ENCODE measurements at places on chromosomes 3 and 15. TPM values are rescaled to one million over a fixed set of nuclear protein-coding genes. Genes with fewer than 3 reads are reported as not detected.

MUC4 gene
- not detected for total RNA-seq

KLHL18 gene
- total RNA-seq, result 16.5 TPM

PROK2 gene
- 0.29 TPM for total RNA-seq

SPSB4 gene
- 0.50 TPM for total RNA-seq

SLC28A2 gene
- total RNA-seq, result not detected

IL17RE gene
- 0.99 TPM for total RNA-seq

ECE2 gene
- 0.69 TPM for total RNA-seq

TJP1 gene
- total RNA-seq, result 96.3 TPM

RPS27L gene
- 120 TPM for total RNA-seq

RTP1 gene
- not detected for total RNA-seq

CCDC174 gene
- total RNA-seq, result 13.2 TPM

PRSS50 gene
- total RNA-seq, result 0.42 TPM

CPEB1 gene
- 5.6 TPM for total RNA-seq

CYP11A1 gene
- 2.5 TPM for total RNA-seq

ESYT3 gene
- 1.1 TPM for total RNA-seq

GOLGA8J gene
- total RNA-seq, result not detected

QARS1 gene
- 179 TPM for total RNA-seq

LYZL4 gene
- not detected for total RNA-seq

SCN5A gene
- total RNA-seq, result 0.42 TPM

TMEM212 gene
- not detected for total RNA-seq

GOLGA6L26 gene
- not detected for total RNA-seq

WDR49 gene
- 2.9 TPM for total RNA-seq

SERPINI2 gene
- not detected for total RNA-seq

C3orf62 gene
- total RNA-seq, result 8.7 TPM

PYGO1 gene
- total RNA-seq, result 16.6 TPM

CNTN3 gene
- total RNA-seq, result 1.2 TPM

ARHGEF26 gene
- 139 TPM for total RNA-seq

DNAH1 gene
- total RNA-seq, result 3.7 TPM

HRG gene
- not detected for total RNA-seq

ALDH1L1 gene
- 19.2 TPM for total RNA-seq

NR2E3 gene
- not detected for total RNA-seq

TM4SF1 gene
- 28.7 TPM for total RNA-seq

STRIT1 gene
- total RNA-seq, result not detected

HIGD2B gene
- total RNA-seq, result not detected

PDCD6IP gene
- total RNA-seq, result 88.0 TPM

XIRP1 gene
- not detected for total RNA-seq

CEP70 gene
- total RNA-seq, result 25.5 TPM

GP9 gene
- not detected for total RNA-seq

DNAH12 gene
- total RNA-seq, result under 0.01 TPM

LMOD3 gene
- total RNA-seq, result 2.9 TPM

CFAP44 gene
- total RNA-seq, result 4.6 TPM

ABHD10 gene
- 12.1 TPM for total RNA-seq

TMEM45A gene
- 9.1 TPM for total RNA-seq

IL1RAP gene
- total RNA-seq, result 4.6 TPM

DENND6A gene
- 24.6 TPM for total RNA-seq

GHRL gene
- total RNA-seq, result not detected

PLA2G4D gene
- not detected for total RNA-seq

PRICKLE2 gene
- 71.8 TPM for total RNA-seq

THSD4 gene
- total RNA-seq, result 6.6 TPM

SCAPER gene
- total RNA-seq, result 19.7 TPM

ROBO2 gene
- 1.6 TPM for total RNA-seq

GOLGA8T gene
- total RNA-seq, result not detected
